ENCODE measurements at places on chromosomes 5 and 9.

- DNase-seq = no peak
These were observed 44.1 kb upstream of the FSD1L start for GRCh38 chr9:105403552-105404248.

- DNase-seq = no peak
These were observed 97.5 kb downstream of the HSPA4 start for GRCh38 chr5:133149345-133149744.

GRCh38 chr5:2284678-2285077, 402.0 kb upstream of the IRX4 start:
- no peak for DNase-seq

DNA sequence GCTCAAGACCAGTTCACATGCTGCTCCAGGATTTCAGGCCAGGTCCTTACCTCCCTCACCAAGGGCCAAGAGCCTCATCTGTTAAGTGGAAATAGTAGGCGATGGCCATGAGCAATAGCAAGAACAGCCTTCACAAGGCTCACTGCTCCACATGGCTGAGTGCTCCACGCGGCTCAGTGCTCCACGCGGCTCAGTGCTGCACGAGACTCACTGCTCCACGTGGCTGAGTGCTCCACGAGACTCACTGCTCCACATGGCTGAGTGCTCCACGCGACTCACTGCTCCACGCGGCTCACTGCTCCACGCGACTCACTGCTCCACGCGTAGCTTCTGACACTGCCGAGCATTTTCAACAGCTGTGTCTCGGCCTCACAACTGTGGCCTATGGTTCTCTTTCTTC, 36.4 kb upstream of the ADAMTS2 start:
- no peak for DNase-seq

GRCh38 chr5:177399997-177400868, at the start of gene PFN3:
Gene PFN3 (minus strand): TSS chr5:177400661. CDS start chr5:177400576, 85 bp downstream.
- DNase-seq = no peak

GRCh38 chr9:101578378-101578777, 16.4 kb downstream of the PPP3R2 start:
- DNase-seq = no peak

DNA sequence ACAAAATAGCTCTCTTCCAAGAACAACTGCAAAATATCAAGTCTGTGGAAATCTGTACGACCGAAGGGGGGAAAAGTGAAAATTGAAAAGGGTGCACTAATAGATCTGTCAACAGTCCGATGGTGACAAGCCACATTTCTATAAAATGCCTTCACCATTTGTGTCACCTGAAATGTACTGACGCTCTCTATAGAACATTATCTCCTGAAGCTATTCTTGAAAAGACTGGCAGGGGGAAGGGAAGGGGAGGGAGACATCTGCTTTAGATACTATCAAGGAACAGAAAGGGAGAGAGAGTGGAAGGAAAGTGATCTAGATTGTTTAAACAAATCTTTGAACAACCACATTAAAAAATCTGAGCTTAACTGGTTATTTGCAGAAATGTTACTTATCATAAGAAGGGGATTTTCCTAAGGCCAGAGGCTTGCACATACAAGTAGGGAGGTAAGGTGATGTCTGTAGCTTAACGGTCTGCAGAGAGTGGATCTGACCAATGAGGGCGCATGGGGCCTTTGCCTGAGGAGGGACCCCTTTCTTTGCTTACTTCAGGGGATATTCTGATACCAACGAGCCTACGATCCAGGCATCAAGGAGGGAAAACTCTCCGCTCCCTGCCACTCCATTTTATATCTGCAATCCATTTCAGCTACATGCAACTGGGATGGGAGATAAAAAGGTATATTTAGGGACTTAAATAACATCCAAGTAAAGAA, 92.1 kb downstream of the CRB2 start:
- DNase-seq = no peak

DNA sequence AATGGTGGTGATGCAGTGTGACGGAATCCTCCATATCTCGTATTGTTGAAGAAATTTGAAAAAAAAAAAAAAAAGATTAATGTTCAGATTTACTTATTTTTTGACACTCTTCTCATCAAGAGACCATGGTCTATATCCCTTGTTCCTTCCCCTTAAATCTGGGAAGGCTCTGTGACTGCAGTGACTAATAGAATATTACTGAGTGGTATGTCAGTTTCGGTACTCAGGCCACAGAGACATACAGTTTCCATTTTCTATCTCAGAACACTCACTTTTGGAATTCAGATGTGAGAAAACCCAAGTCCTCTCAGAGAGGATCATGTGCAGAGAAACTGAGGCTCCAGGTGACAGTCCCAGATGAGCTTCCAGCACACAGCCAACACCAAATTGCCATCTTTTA, 1193.5 kb downstream of the DTWD2 start:
- DNase-seq = no peak

- DNase-seq = no peak
These were observed 2.6 kb downstream of the IGFBPL1 start for GRCh38 chr9:38421498-38422211.

- DNase-seq = no peak
These were observed 113.0 kb downstream of the APBA1 start for GRCh38 chr9:69559126-69559525.

GRCh38 chr5:168585119-168585856, 6.1 kb upstream of the PANK3 start:
- DNase-seq = no peak

DNA sequence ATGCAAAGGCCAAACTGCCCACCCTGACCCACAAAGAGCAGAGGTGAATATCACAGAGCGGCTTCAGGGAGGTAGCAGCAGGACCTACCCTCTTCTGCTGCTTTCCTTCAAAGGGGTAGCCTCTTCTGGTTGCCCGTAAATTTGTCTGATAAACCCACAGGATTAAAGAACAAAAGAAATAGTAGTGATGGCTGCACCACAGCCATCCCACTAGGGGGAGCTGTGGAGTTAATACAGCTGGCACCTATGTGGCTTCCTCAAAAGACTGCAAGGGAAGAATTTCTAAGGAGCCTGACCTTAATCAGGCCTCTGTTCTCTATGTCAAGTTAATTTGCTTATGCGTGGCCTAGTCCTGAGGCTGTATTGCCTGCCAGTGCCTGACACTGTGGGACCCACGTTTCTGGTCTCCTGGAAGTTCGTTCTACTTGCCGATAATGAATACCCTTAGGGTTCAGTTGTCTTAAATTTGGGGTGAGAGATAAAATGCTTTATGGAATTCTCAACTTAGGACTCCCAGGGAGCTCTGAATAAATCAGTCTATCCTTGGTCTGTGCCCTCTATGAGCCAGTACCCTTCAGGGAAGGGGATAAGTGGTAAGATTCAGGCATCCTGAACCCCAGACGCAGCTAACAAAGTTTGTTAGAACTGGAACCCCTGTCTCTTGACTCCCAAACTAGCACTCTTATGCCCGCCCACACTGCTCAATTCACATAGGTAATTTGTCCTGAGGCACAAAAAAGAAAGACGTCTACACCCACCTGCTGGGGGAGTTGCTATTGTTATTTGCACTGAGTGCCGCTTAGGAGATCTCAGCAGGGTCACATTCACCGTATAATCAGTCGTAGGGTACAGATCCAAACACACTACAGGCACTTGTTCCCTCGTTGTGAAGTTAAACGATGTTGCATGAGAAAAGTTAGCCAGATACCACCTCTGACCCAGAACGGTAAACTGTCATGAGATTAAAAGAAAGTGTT, 77.1 kb downstream of the SUSD1 start:
- peak; percentile 82 for DNase-seq

- no peak for DNase-seq
These were observed 413.9 kb downstream of the GADD45G start for GRCh38 chr9:90018688-90019087.

- DNase-seq = no peak
These were observed 4.8 kb downstream of the ALDH1A1 start for GRCh38 chr9:72947984-72948465.

GRCh38 chr9:72322678-72323077, 42.3 kb downstream of the ZFAND5 start:
- no peak for DNase-seq

- DNase-seq = no peak
These were observed 756.0 kb upstream of the C9orf72 start for GRCh38 chr9:28329323-28329722.

DNA sequence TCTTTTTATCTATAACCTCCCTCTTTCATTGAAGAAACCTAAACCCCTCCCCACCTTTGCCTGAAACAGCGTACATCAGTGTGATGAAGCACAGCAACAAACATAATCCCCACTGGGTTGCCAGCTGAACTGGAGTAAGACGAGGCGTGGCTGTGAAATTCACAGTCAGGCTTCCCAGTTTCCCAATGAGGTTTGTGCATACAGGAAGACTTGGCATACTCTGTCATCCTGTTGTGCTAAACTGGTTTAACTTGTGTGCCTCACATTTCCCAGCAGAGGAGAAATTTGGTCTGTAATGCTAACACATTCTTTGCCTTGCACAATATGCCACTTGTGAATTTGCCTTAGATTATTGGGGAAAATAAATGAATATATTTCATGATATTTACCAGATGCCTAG, 121.5 kb downstream of the SV2C start:
- DNase-seq = no peak

DNA sequence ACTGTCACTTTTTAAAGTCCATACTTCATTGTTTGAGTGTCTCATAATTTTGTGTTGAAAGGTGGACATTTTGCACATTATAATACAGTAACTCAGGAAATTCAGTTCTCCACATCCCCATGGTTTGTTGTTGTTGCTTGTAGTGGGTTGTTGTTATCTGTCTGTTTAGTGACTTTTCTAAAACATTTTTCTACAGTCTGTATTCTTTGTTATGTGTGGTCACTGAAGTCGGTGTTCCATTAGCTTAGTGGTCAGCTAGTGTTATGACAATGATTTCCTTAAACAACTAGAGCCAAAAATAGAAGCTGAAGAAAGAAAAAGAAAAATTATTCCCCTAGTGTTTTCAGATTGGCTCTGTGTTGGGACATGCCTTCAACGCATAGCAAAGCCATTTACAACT, 5.6 kb upstream of the IL33 start:
- DNase-seq = no peak

- no peak for DNase-seq
These were observed 65.5 kb downstream of the CCNH start for GRCh38 chr5:87347272-87347671.

DNA sequence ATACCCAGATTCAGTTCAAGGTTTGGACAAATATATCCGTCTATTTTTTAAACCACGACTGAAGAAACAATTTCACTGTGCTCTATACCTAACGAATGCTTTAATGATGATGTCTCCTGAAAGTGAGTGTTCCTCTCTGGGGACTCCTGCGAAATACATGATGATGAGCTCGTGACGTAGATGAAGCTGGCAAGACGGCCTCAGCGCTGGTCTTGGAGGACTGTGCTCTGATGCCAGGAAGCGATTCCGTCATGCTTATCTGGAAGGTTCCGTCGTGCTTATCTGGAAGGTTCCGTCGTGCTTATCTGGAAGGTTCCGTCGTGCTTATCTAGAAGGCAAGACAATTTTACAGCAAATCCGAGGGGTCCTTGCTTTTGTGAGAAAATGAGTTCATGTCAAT, 250.8 kb upstream of the IRX2 start:
- DNase-seq = no peak

GRCh38 chr5:141737535-141737934, 55.5 kb upstream of the ARAP3 start:
- DNase-seq = no peak

GRCh38 chr9:124349267-124349666, 66.0 kb downstream of the PSMB7 start:
- DNase-seq = no peak

DNA sequence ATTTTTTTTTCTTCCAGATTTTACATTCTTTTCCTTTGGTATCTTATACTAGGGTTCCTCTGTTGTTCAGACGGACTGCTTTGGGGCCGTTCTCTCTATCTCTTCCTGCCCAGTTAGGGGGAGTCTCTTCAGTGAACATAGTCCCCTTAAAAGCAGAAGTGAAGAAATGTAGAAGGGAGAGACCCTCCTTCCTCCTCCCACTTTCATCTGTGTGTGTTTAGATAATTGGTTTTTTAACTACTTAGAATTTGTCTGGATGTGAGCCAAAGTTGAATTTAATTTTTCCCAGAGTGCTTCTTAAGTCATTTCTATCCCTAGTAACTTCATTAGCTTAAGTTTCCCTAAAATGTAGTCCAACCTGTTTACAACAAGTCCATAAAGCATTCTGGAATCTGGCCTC, 167.5 kb downstream of the HACD4 start:
- DNase-seq = no peak

DNA sequence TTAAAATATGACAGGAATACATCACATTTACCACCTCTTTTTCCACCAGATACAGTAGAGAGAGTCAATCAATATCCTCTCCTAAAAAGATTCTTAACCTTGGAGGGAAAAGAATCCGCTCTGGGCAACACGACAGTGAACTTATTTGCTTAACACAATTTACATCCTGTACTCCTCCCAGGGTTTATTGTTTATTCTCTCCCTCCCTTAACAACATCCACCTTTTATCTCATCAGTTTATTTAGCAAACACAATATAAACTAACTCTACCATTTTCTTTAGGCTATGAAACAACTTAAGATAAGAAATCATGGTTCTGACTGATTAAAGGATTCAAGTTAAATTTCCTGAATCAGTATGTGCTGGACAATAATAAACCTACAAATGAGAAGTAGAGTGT, 50.9 kb downstream of the CERT1 start:
- DNase-seq = no peak

DNA sequence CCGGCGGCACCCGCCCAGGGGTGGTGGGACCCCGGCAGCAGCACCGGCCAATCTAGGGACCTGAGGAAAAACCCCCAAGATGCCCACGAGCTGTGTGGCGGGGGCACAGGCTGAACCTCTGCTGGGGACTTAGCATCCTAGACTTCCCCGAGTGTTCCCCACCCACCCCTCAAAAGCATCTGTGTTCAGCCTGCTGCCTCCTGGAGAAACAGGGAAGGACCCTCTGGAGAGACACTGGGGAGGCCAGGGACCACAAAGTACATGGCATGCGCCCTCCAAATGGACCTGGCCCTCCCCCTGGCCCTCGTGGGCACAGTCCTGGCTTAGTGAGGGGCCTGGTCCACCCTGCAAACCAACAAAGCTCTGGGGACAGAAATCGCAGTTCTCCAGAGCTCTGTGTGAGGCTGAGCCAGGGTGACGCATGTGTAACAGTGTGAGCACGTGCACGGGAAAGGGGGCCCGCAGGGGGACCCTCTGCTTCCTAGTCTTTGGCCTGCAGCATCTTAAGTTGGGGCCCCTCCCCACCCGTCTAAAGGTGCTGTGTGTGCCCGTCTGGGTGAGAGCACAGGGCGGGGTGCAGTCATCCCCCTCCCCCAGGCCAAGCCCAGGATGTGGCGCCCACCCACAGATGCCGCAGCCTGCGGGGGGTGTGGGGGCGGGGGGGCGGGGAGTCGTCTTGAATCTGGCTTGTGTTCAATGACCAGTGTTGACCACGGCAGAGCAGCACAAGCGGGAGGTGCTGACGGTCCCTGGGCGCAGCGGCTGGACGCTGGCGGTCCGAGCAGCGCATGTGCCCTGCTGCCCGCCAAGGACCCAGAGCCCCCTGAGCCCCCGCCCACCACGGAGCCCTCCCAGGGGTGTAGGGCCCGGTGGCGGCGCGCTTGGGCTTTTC, 672 bp upstream of the KCNT1 start:
- no peak for DNase-seq

- no peak for DNase-seq
These were observed 16.6 kb upstream of the DCAF12 start for GRCh38 chr9:34143116-34143515.

GRCh38 chr5:68711293-68712200, 382.3 kb upstream of the SLC30A5 start:
- no peak for DNase-seq

GRCh38 chr5:1936413-1936812, 53.7 kb upstream of the IRX4 start:
- DNase-seq = no peak

GRCh38 chr5:38720554-38721361, 125.1 kb upstream of the OSMR start:
- DNase-seq = no peak

- DNase-seq = no peak
These were observed 43.2 kb upstream of the PIK3R1 start for GRCh38 chr5:68172314-68172713.
